ENCODE measurements at places on chromosomes 4 and X.

GRCh38 chr4:2829321-2829932 lies 14.2 kb upstream of the ADD1 start:
- no peaks in the 10 kb centered on the region for H3K27me3 ChIP-seq
- no peak for DNase-seq
- H3K36me3 ChIP-seq, result peaks cover 95% of the 10 kb centered on the region
- H3K4me1 ChIP-seq, result no peaks in the 10 kb centered on the region
- H3K4me3 ChIP-seq, result no peak overlapping the region
- no peak overlapping the region for H3K27ac ChIP-seq

DNA sequence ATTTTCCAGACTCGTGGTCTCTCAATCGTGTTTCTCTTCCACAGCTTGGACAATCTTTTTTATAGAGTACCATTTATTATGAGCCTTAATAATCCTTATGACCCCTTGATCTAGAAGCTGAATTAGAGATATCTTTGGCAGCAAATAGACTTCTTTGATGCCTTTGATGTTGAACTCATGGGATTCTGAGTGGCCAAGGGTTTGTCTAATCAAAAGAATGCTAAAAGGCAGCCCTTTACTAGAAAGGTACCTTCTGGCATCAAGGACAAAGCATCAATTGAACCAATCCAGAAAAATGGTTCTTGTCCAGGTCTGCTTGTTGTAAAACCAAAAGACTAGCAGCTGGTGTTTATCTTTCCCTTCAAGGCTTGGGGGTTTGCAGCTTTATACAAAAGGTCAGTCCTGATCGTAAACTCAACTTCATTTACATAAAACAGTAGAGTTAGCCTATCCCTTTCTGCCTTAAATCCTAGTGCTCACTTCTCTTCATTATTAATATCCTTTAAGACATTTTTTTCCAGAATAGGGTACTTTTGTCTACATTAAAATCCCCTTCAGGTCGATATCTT lies 411.3 kb downstream of the FAT4 start:
- H3K27me3 ChIP-seq, result no peaks in the 10 kb centered on the region
- H3K4me1 ChIP-seq, result no peaks in the 10 kb centered on the region
- no peaks in the 10 kb centered on the region for H3K36me3 ChIP-seq
- DNase-seq, result no peak

DNA sequence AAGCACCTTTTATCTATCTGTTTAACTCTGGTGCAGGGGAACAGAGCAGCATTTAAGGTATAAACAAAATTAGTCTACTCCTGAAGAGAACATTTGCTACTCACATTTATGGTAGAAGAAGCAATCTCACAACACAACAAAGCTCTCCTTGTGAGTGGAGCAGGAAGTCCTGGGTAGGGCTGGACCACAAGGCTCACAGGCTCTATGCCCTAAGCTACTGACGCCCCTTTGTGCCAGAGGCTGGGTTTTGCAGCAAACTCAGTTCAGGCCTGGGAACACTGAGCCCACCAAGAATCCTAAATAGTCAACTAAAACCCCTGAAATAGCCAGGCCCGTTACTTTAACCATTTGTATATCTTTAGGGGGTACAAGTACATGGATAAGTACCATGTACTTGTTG lies 4.7 kb upstream of the ZXDB start:
- no peaks in the 10 kb centered on the region for H3K4me1 ChIP-seq
- H3K36me3 ChIP-seq, result no peaks in the 10 kb centered on the region
- no peak overlapping the region for H3K4me3 ChIP-seq
- H3K27ac ChIP-seq, result no peak overlapping the region
- no peak for DNase-seq
- H3K27me3 ChIP-seq, result no peaks in the 10 kb centered on the region

DNA sequence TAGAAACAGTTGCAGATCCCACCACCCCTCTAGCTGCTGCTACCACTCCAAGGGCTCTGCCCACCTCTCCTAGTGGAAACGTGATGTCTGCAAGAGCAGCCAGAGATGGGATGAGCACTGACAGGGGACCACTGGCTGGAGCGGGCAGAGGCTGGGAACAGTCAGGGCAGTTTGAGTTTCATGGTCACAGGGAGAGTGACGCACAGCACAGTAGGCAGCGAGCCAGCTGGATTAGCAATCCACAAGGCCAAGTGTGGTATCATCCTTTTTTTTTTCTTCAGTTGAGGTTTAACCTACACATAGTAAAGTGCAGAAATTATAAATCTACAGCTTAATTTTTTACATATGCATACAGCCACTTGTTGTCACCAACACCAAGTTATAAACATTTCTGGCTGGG lies 6.4 kb upstream of the SCML2 start:
- no peak overlapping the region for H3K4me3 ChIP-seq
- no peak for DNase-seq
- H3K27ac ChIP-seq, result no peak overlapping the region
- H3K27me3 ChIP-seq, result peaks cover 4% of the 10 kb centered on the region

DNA sequence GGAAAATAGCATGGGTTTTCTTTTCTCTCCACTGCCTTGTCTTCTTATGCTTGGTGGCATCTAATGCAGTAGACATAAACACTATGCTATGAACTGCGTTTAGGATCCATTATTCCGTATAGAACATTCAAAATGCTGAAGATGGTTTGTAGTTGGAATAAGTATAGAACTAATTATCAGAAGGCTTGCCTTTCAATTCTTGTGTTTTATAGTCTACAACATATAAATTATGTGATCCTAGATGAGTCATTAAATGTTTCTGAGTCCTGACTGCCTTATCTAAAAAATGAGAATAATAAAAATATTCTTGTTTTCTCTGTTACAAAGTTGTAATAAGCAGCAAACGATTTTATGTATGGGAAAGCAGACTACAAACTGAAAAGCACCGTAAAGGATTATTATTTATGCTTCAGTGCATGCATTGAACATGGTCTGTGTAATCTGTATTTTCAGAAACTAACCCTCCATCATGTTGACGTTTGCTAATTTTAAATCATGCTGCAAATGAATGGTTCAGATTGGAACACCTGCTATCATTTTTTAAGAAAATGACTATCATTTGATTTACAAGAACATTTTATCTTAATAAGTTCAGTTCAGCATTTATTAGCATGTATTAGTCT lies 335.9 kb upstream of the AADAT start:
- no peak overlapping the region for H3K27ac ChIP-seq
- H3K36me3 ChIP-seq, result no peaks in the 10 kb centered on the region
- H3K4me1 ChIP-seq, result no peaks in the 10 kb centered on the region
- no peaks in the 10 kb centered on the region for H3K27me3 ChIP-seq
- DNase-seq, result no peak
- H3K4me3 ChIP-seq, result no peak overlapping the region

GRCh38 chr4:73343432-73343831 lies 60.7 kb upstream of the ALB start:
- H3K36me3 ChIP-seq, result no peaks in the 10 kb centered on the region
- no peak for DNase-seq
- H3K4me1 ChIP-seq, result no peaks in the 10 kb centered on the region
- H3K4me3 ChIP-seq, result no peak overlapping the region
- no peaks in the 10 kb centered on the region for H3K27me3 ChIP-seq

DNA sequence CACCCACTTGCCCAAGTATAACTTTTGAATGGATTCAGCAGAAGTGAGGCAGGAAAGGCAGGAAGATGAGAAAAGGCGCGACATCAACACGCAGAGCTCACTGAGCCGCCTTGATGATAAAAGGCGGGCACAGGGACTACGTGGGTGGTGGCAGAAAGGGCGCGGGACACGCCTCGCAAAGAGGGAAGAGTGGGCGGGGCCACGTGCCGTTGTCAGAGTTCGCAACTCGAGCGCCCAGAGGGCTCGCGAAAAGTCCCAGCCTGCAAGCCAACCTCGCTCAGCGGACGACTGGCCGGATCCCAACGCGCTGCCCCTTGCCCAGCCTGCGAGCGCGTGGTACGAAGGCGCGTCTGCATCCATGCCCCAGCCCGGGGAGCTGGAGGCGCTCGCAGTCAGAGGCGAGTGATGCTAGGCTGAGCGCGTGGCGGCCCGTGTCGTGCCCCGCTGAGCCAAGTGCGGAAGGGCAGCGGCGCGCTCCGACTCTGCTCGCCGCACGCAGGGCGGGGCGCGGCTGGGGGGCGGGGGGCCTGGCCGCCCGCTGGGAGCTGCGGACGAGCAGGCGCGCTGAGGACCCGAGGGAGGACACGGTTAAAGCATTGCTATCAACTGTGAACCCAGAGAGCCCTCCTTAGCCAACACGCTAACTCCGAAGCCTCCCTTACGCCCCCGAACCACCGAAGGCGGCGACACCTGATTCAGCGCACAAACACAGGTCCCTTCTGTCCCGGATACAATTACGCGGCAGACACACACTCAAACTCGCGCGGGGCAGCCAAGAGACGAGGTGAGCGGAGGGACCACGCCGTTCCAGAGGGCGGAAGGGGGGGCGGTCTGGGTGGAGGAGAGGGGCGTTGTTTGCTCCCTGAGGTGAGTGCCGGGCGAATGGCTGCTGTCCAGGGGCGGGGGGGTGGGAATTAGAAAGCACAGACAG lies at the start of gene UGT8:
TSS of gene UGT8 (plus strand) at position 617 of the 931 bp plus-strand sequence. CDS start 24,074 bp downstream, outside the sequence.
- peak; percentile 0 for DNase-seq
- no peaks in the 10 kb centered on the region for H3K27me3 ChIP-seq
- peaks cover 18% of the 10 kb centered on the region for H3K4me1 ChIP-seq
- H3K4me3 ChIP-seq, result peak within 1 kb of the TSS; percentile 53

GRCh38 chr4:104424475-104424941 lies 70.2 kb downstream of the CXXC4 start:
- H3K4me3 ChIP-seq, result peak overlapping the region; percentile 9
- no peak overlapping the region for H3K27ac ChIP-seq
- DNase-seq, result no peak
- H3K4me1 ChIP-seq, result no peaks in the 10 kb centered on the region

DNA sequence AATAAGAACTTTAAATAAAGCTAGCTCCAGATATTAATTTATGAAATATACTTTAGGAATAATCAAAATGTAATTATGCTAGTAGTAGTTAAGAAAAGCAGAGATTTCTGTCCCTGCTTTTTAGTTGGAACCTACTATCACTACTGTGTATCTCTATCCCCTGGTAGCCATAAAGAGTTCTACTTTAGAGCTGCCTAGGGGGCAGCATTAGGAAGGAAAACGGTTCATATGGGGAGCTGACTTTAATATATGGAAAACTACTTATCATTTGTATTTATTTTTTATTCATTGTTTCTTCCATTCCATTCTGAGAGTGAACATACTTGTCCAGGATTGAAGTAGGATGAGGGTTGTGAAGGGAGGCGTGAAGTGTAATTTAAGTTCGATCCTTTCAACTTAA lies 40.9 kb downstream of the CPEB2 start:
- no peaks in the 10 kb centered on the region for H3K36me3 ChIP-seq
- H3K4me1 ChIP-seq, result peaks cover 13% of the 10 kb centered on the region
- no peak overlapping the region for H3K27ac ChIP-seq
- no peak overlapping the region for H3K4me3 ChIP-seq

- DNase-seq, result no peak
- no peaks in the 10 kb centered on the region for H3K36me3 ChIP-seq
- H3K4me1 ChIP-seq, result peaks cover 13% of the 10 kb centered on the region
- H3K27me3 ChIP-seq, result no peaks in the 10 kb centered on the region
- peak overlapping the region; percentile 87 for H3K4me3 ChIP-seq
- H3K27ac ChIP-seq, result peak overlapping the region; percentile 95
These were observed 1.1 kb downstream of the KLHL15 start for GRCh38 chrX:24025741-24026403.

GRCh38 chr4:178808106-178808505 lies 1365.9 kb upstream of the AGA start:
- no peak overlapping the region for H3K27ac ChIP-seq
- no peak overlapping the region for H3K4me3 ChIP-seq
- no peaks in the 10 kb centered on the region for H3K36me3 ChIP-seq
- H3K27me3 ChIP-seq, result no peaks in the 10 kb centered on the region

DNA sequence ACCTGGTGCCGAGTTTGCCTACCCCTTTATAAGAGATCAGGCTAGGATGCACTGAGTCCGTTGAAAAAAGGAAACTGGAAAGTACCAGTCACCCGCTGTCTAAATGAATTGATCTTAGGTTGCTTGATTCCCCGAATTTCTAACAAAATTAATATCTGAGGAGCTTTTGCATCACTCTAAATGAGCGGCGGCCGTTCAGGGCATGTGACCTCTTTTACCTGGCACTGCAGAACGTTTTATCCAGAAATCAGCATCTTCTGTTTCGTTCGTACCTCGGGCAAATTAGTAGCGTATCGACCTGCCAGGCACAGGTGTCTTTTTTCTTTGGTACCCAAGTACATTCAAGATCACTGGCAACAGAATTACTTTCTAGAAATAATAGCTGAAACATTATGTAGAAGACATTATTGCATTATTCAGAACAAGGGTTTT lies 876 bp downstream of the KLHL2 start:
- peak overlapping the region; percentile 95 for H3K4me3 ChIP-seq
- peaks cover 57% of the 10 kb centered on the region for H3K4me1 ChIP-seq
- H3K27ac ChIP-seq, result peak overlapping the region; percentile 92
- no peaks in the 10 kb centered on the region for H3K27me3 ChIP-seq

- H3K27me3 ChIP-seq, result no peaks in the 10 kb centered on the region
- H3K36me3 ChIP-seq, result no peaks in the 10 kb centered on the region
- DNase-seq, result no peak
- no peak overlapping the region for H3K27ac ChIP-seq
These were observed 105.1 kb upstream of the ADGRL3 start for GRCh38 chr4:61094854-61095598.

All from esophagus squamous epithelium (tissue), 5 donors.